ENCODE measurements at places on chromosomes 3 and 15.

- DNase-seq: no peak
These were observed 260.5 kb upstream of the RORA start for GRCh38 chr15:61489571-61489970.

DNA sequence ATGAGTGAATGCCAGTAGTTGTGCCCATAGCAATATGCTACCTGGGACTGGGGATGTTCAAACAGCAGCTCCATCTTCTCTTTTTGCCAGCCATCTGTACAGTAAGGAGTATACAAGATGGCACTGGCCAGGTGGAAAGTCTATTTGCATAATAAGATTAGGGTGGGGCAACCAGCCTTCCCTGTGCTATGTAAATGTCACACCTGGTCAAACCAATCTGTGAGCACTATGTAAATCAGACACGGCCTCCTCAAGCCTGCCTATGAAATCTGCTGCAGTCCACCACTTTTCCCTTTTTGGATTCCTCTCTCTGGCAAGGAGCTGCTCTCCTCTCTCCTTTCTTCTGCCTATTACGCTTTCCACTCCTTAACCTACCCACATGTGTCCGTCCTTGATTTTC lies 53.0 kb downstream of the C3orf80 start:
- DNase-seq: no peak

- no peak for DNase-seq
These were observed 64.0 kb downstream of the USP13 start for GRCh38 chr3:179716811-179717210.

GRCh38 chr3:192892981-192893700 lies 24.5 kb downstream of the MB21D2 start:
- no peak for DNase-seq

GRCh38 chr3:151639418-151639740 lies 94.3 kb upstream of the AADACL2 start:
- DNase-seq: peak; percentile 66

DNA sequence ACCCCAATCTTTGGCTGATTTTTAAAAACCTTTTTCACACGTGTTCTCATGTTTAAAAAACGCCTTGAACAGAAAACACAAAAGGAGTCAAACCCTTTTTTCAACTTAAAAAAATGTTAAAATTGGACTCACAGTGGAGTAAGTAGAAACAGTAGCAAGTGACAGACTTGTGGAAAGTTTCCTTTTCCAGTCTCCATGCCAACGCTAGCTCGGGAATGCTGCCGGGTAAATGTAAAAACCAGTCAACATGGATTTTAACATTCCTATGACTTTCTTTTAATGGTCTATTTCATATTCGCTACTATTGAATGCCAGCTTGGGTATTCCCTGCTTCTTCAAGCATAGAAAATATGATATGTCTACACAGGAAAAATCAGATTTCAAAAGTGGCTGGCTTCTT lies 1.6 kb upstream of the PROK2 start:
- peak; percentile 61 for DNase-seq

DNA sequence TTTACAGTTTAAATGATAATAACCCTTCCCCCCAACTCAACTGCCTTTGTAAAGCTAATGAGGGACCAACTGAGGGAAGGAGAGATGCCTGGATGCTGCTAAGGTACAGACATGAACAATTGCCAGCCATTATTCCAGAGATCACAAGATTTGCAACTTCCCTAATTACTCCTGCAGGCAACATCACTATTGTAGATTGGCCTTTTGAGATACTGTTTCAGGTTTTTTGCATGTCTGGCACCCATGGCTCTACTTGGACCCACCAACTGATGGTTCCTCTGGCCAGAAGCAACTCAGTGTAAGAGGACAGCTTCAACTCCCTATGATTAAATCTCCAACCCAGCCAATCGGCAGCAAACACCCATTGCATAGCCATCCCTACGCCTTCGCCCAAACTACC lies 478.7 kb downstream of the FHIT start:
- no peak for DNase-seq

- no peak for DNase-seq
These were observed 48.8 kb downstream of the EXOG start for GRCh38 chr3:38544926-38545325.
